ENCODE measurements at places on chromosomes 2 and 18.

GRCh38 chr2:48306409-48307284 lies 223.3 kb upstream of the STON1 start:
- no peak for DNase-seq

DNA sequence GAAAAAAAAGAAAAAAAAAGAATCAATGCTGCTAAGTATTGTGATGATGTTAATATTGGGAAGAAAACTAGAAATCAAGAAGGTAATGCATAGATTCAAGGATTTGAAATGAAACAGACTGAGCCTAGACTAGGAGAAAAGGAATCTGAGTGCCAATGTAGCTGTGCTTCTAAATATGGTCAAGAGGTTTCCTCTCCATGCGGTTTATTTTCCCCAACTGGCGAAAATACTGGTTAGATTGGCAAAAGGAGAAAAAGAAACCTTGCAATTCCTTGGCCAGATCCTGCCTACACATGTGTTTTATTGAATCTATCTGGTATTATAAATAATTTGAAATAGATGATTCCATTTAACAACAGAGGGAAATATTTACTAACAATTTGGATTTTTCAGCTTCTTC lies 5.7 kb downstream of the SCN3A start:
- DNase-seq: no peak

DNA sequence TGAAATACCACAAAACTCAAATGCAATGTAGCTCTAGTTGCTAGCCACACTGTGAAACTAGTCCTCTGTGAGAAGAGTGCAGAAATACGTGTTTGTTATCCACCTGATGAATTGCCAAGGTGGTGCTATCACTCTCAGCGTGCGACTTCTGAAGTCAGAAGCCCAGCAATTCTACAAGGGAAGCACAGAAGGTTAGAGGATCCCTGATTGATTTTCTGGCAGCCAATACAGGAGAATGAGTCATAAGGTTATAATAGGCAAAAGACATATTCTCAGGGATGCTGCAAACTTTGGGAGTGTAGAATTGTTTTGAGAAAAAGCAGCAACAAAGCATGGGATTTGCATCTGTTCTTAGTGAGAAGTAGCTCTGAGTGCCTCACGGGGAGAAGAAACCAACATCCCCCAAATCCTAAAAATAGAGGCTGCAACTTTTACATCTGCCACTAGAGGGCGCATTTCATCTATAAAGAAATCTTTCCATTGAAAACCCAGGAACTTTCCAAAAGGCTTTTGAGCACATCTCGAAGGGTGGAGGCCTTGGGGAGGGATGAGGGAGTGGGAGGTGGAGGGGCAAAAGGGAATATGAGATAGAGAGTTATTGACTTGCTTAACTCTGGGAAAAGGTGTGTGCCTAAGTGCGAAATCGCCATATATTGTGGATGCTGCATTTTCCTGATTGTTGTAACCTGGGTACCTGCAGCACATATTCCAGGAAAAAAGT lies 78.0 kb downstream of the TMEM182 start:
- DNase-seq: no peak

DNA sequence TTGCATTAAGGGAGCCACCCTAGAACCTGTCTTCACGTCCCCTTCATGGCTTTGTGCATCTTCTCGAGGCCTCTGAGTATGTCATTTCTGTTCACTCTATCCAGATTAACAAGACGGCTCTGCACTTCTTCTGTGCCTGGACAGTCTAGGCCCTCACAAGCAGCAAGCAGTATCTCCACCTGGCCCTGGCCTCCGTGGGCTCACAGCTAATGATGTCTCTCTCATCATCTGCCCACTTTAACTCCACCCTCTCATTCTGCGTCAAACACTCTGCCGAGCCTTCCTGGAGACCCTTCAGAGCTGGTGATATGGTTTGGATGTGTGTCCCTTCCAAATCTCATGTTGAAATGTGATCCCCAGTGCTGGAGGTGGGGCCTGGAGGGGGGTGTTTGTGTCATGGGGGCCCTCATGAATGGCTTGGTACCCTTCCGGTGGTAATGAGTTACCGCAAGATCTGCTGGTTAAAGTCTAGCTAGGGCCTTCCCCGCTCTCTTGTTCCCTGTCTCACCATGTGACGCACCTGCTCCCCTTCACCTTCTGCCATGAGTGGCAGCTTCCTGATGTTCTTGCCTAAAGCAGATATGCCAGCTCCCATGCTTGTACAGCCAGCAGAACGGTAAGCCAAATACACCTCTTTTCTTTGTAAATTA lies 132.5 kb upstream of the ID2 start:
- DNase-seq: no peak

DNA sequence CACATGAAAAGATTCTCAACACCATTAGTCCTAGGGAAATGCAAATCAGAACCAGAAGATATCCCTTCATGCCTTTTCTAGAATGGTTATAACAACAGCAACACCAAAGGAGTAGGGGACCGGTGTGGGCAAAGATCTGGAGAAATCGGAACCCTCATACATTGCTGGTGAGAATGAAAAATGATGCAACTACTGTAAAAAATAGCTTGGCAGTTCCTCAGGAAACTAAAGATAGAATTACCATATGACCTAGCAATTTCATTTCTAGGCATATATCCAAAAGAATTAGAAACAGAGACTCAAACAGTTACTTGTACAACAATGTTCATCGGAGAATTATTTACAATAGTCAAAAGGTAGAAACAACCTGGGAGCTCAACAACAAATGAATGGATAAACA lies 29.2 kb upstream of the CDH7 start:
- DNase-seq: no peak

DNA sequence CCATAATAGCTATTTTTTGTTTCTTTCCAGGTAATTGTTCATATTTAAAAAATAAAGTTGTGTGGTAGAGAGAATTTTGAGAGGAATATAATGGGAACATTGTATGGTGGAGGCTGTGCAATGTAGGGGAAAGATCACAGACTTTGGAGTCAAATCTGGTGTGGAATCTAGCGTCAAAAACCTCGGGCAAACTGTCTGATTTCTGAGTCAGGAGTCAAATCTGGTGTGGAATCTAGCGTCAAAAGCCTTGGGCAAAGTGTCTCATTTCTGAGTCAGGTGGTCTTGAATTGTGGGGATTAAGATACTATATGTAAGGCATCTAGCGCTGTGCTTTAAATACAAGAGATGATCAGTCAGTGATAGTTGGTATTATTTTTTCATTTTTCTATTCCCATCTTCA lies 5.1 kb downstream of the PTPN4 start:
- DNase-seq: no peak

- DNase-seq: no peak
Observed at GRCh38 chr2:151522556-151522955, 112.9 kb downstream of the RIF1 start.

DNA sequence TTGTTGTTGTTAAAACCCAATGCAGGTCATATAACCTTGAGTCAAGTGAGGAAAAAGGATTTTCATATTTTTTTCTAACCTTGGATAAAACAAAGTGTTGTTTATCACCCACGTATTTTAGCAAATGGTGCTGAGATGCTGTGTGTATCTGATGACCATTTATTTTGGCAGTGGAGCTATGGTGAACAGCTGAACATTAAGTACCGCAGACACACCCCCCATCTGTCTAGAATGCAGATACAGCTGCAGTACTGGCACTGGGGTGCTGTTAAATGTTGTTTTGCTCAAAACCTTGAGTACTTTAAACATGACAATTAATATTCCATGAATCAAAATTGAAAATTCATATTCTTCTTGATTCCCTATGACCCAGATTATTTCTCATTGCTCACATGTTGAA lies 773.3 kb upstream of the SLC39A10 start:
- no peak for DNase-seq

DNA sequence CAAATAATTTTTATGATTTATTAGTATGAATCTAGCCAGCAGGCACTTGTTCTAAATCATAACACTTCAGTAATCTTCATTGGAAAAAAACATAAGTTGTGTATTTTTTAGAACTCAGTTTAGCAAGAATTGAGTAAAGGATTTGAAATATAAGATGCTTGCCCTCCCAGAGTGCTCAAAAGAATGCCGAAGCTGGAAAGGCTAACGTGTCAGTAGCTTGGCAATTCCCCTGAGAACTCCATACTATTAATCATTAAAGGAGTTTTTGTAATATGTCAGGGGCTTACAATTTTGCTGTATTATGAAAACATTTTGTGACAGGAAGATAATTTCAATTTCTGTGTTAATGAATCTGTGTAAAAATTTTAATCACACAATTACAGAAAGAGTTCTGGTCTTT lies 122.7 kb downstream of the GULP1 start:
- DNase-seq: no peak

DNA sequence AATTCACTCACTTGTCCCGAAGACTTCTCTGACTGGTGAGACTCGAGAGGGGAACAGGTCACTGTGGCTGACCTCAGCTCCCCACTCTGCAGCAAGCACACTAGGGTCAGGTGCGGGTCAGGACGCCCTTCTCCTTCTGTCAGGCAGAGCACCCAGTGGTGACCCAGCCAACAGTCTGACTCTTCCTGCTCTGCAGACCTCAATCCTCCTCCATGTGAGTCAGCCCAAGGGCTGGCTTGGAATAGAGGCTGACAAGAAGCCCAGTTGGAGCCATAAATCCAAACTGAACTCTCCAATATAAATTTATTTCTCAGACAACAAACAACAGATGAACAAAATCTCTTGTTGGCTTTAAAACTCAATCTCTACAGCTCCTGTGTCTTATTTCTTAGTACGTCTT lies 253.1 kb downstream of the SH3BP4 start:
- DNase-seq: no peak

GRCh38 chr2:180276733-180277132 lies 269.6 kb upstream of the CWC22 start:
- no peak for DNase-seq

DNA sequence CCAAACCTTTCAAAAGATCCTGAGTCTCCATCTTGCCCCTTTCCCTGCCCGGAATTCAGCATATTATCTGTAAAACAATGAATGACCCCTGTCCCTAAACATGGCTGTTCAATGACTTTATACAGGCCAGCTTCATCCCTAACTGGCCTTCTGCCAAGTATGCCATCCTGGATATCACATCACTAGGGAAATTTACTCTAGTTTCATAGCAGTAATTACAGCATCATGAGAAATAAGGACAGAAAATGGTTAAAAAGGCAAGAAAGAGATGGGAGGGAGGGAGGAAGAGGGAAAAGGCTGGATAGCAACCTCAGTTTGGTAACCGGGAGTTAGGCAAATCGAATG lies 4.4 kb downstream of the MBOAT2 start:
- no peak for DNase-seq

DNA sequence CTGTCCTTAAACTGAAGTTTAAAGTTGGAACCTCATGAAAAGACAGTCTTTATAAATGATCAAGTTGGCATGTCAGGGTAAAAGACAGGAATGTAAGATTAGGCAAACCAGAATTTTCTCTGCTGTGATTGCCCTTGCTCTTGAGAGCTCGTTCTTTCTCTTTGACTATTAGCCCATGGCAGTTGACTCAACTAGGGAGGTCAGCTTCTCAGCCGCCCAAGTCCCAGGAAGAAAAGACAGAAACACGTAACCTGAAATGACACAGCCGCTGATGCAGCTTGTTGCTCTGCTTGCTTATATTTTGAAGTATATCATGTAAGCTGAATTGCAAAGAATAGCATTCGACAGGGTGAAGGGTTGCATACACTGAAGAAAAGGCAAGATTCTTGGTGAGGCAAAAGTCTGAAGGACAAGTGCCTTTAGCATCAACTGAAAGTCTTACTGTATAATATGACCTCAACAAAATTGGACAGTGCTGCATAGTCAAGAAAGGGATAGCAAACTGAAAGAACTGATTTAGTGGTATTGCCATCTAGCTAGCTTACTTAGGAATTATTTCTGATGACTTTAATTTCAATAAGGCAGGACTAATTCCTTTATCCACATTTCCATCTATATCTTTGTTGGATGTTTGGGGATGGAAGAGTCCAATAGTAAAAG lies 54.7 kb downstream of the ARHGAP15 start:
- no peak for DNase-seq

GRCh38 chr2:185433824-185434223 lies 304.8 kb upstream of the FSIP2 start:
- no peak for DNase-seq

GRCh38 chr2:86790676-86791572 lies at the start of gene CD8A:
Gene CD8A, minus strand, starts transcription at chr2:86790913. Its CDS starts 88 bp downstream, at chr2:86790825.
- DNase-seq: no peak

DNA sequence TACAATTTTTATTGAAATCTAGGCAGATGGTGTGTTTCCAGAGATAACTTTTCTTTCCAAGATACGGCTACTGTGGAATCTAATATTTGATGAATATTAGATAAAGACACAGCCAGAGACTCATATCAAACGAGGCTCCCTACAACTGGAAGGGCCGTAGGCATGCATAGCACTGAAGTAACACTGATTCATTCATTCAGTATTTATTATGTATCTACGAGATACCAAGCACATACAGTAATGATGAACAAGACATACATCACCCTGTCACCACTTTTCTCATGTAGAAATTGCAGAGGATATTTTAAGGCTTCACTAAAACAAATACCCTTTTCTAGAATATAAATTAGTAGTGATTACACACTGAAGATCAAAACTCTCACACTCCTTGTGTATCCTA lies 74.5 kb downstream of the KCTD18 start:
- DNase-seq: no peak

GRCh38 chr18:28158083-28158581 lies 18.8 kb downstream of the CDH2 start:
- DNase-seq: no peak

DNA sequence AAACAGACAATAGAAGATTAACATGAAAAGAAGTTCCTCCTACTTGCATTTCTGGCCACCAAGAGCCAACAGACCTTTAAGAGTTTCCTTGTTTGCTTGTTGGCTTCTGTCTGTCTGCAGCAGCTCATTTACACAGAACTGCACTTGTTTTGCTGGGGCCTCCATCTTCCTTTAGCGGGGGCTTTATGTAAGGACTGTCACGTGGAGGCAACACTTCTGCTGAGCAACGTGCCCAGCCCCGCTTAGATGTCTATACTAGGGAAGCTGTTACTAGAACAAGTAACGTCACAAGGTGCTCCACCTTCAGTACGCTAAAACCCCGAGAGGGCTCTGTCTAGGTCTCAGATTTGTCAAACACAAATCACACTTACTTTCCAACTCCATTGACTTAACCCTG lies 104.3 kb upstream of the PXDN start:
- no peak for DNase-seq

GRCh38 chr18:730692-731091 lies 18.3 kb upstream of the ENOSF1 start:
- no peak for DNase-seq

DNA sequence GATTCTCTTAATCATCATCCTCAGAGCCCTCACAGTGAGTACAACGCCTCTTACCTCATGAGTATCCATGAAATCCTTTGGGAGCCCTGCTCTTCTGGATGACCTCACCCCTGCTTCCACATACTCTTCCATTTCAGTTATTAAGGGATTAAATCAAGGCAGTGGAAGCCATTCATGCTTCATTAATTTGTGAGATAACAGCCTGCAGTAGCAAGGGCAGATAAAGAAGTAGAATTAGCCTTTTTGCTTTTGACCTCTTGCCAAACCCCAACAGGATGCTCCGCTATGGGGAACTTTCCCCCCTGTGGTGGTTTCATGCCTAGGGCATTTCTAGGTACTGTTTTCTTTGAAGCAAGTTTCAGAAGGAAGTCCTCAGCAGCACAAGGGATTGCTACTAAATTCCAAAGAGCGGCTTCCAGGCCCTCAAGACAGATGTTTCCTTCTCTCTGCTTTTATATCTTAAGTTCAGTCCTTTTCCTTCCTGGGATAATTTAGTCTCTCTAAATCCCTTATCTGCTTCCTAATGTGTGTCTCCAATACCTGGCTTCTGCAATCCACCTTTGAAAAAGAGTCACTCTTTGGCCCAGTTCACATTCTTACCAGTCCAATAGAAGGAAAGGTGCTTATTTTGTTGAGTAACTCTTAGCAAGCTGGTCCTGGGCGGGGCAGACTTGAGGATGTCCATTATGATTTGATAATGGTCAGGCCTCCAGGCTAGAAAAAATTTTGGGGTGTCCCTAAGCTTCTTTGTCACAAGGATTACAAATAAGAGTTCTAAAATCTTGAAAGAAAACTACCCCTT lies 76.9 kb downstream of the MYO1B start:
- peak; percentile 10 for DNase-seq
